ENCODE measurements at places on chromosomes 6 and 20.
A peak's percentile ranks its signal among the peaks of the same experiment; 100 is the strongest.

GRCh38 chr6:168852376-168852884, 401.2 kb downstream of the THBS2 start:
- no peak for DNase-seq

- DNase-seq = no peak
Observed at GRCh38 chr6:141467041-141467440, 665.7 kb upstream of the GJE1 start.

DNA sequence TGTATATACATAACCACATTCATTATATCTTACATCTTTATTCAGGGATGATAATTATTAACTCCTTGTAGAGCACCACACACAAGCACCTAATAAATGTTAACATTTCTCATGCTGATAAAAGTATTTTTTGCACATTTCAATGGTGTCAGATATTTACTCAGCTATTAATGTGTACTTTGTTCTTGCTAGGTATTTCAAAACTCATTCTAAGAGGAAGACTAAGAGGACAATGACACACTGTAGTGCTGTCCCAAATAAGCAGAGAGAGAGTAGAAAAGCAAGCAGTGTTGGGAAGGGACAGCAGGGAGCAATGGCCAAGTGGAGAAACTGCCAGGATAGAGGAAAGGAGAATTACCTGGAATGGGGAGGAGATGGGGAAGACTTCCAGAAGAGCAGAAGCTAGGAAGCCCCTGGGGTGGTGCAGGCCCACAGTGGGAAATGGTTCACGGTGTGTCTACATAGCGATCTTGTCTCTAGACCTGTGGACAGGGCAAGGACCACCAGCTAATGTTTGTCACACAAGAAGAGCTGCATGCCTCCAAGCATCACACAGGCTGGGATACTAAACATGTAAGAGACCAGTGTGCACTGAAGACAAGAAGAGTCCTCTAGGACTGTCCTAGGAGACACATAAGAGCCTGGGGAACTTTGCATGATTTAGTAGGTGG, 55.3 kb downstream of the RARS2 start:
- no peak for DNase-seq

DNA sequence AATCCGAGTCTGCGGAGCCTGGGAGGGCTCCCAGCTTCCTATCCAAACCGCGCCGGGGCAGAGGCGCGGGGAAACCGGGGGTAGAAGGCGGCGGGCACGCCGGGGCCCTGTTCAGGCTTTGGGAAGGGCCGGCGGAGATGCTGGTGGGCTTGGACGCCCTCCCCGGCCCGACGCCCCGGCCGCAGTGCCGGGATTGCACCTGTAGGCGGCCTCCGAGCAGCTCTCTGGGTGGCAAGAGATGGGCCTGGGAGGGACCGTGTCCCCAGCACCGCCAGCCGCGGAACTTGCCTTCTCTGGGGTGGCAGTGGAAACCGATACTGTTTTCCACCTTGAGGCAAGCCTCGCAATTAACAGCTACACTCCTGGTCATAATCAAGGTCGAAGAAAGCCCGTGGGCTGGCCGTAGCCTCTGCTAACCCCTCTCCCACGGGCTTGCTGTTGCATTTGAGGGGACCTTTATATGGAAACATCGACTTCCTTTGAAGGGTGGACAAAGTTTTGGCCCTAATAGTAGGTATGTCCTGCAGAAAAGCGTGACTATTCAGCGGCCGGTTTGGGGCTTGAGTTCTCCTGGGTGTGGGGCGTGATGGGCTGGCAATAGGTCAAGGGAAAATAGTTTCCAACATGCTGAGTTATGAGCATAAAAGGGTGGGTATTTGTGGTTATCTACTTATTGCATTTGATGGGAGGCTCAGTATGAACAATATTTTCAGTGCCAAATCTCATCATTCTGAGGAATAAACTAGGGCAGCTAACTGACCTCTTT, 1.1 kb upstream of the JAG1 start:
- peak; percentile 75 for DNase-seq

GRCh38 chr6:110620065-110620464, 143.7 kb upstream of the SLC22A16 start:
- no peak for DNase-seq

DNA sequence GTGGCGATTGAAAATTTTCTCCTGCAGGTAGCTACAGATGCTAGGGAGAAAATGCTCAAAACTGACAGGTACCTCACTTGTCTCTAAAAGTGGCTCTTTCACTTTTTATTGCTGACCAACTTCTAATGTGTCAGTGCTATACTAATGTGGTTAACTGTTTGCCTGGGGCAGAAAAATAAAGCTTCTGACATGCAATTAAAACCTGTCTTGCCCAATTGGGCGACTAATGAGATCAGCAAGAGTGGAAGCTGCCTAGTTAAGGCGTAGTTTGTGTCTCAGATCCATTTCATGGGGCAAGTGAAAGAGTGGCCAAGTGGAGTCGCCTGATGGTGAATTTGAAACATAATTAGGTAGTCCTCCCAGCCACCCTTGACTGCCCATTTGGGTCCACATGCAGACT, 193.3 kb downstream of the TSHZ2 start:
- DNase-seq = no peak

DNA sequence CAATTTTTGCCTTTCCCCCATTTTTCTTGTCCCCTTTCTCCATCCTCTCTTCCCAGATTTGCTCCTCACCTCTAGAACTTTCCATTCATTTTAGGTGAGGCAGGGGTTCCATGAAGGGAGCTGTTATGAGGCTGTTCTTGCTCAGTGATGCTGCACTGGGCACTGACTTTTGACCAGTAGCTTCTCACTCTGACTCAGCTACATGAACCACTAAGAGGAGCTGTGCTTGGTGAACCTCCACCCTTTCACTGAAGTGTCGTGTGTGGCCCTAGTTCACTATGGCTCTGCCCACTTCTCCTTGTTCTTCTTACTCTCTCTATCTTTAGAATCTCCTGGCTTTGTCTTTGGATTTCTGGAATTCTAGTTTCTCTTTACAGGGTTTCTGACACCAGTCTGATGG, 307.1 kb upstream of the RNF24 start:
- no peak for DNase-seq

DNA sequence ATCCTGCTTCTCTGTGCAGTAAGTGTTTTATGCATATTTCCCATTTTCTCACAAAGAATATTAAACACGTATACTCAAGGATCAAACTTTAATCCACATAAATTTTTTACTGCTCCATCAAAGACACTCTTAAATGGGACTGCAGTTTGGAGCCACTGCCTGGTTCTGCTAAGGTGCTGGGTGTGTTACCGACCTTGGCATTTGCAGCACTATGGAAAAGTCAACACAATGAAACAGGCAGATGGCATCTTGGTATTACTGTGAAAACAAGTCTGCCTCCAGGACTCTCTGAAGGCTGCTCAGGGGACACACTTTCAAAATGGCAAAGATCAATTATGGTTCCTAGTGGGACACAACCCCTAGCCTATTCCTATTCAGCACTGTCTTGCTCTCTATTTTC, 17.3 kb upstream of the HLA-G start:
- no peak for DNase-seq

- DNase-seq = no peak
Observed at GRCh38 chr6:36204068-36204753, 7.7 kb downstream of the BRPF3 start.

DNA sequence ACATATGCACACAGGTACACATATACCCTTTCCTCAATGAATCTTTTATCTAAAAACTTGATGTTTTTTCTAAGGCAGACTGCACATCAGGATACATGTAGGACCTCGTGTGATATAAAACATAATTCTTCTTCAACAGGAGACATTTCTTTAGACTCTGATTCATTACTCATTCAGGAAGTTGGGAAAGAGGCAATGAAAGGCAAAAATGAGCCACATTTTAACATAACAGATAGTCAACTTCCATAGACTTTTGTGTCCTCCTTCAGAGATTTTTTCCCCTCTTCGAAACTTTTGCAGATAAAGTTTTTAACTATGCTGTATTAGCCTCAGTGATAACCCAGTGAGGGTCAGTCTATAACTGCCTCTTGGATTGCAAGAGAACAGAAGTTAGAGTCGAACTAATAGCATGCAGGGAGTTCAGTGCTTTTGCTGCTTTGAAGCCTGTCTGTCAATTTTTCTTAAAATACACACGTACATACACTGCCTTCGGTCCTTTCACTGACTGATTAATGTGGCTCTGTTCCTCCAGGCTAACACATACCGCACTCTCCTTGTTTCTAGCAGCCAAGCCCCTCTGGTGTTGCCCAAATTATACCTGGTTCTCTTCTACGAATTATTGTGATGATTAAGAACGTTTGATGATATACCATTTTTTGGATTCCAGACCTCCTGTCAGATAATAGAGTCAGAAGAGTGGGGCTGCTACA, 562.5 kb upstream of the MAP3K7 start:
- DNase-seq = no peak

DNA sequence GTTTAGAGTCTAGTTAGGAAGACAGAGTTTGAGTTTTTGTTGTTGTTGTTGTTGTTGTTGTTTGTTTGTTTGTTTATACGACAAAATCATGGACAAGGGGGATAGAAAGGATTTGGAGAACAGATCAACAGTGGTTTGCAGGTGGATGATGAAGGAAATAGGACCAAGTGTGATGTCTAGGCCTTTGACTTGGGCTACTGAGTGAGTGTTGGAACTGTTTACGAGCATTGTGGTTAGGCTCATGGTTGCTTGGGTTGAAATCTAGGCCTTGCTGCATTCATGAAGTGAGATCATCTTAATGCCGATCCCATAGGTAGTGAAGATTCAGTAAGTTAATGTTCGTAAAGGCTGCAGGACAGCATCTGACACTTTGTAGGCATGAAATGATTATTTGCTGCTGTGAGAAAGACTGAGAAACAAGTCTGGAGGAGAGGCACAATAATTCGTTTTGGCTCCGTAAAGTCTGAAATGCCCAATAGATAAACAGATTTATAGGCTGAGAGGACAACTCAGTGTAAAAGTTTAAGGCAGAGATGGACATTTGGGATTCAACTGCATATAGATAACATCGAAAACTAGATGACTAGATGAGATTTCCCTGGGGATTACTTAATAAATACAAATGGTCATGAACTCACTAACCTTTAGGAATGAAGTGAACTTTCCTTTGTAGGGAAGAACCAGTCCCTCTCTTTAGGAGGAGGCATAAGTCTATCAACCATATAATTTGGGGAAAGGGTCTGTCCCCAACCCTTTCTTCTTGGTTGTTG, 70.0 kb downstream of the HDDC2 start:
- no peak for DNase-seq

All from Ammon's horn (tissue), 1 donor.